NCI-H748 treated with DMSO at 0.1 percent for 48 hours (cell line): ENCODE measurements at places on chromosomes 1 and 21.

- no peak for DNase-seq
Measured at GRCh38 chr1:28421744-28422143, 52.2 kb downstream of the PHACTR4 start.

DNA sequence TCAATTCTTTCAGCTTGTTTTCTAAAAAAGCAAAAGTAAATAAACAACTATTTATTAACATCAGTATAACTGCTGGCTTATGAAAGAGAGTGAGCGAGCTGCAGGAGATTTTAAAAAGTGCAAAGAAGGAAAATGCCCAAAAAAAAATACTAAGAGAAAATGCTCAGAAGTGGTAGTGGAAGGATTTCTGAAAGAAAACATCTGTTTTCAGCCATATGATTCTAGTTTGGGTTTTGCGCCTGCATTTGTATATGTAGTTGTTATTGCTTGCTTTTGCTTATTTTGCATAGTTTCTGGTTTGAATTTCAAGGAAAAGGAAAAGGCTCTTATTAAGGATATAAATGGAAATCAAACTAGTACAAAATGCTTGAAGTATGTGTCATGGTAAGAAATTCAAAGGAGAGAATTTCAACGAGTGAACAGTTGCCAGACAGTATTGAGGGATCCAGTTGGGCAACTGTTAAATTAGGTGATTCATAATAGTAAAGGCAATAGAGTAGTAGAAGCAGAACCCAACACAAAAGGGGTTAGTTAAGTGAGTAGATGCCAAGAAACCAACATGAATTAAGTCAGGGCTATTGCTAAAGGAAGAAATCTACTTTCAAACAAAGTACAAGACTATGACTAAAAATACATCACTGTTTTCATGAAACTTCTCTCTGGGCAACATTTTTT is 1.2 kb downstream of the GBP5 start:
- no peak for DNase-seq

GRCh38 chr1:89724369-89725010 is 91.6 kb downstream of the LRRC8C start:
- no peak for DNase-seq

- no peak for DNase-seq
Measured at GRCh38 chr1:159089184-159089791, 12.7 kb upstream of the AIM2 start.

DNA sequence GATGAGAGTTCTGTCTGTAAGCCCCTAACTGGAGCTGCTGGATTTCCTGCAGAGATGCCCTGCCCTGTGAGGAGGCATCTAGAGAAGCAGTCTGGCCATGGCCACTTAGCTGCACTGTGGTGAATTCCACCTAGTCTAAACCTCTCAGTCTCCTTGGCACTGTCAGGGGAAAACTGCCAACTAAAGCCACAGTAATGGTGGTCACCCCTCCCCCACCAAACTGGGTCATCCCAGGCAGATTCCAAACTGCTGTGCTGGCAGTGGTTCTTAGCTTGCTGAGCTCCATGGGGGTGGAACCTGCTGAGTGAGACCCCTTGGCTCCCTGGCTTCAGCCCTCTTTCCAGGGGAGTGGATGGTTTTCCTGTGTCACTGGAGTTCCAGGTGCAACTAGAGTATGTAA is 740.6 kb downstream of the RWDD3 start:
- DNase-seq: no peak

GRCh38 chr1:54499360-54500106 is 48.5 kb upstream of the ACOT11 start:
- DNase-seq: peak; percentile 57
